Lower lobe of right lung (tissue), 2 donors: ENCODE measurements at places on chromosomes 13 and 19.
A peak's percentile ranks its signal among the peaks of the same experiment; 100 is the strongest.

- DNase-seq: no peak
These were observed 1.0 kb downstream of the MBNL2 start for GRCh38 chr13:97223037-97223710.

GRCh38 chr19:39078436-39079200 is 5.5 kb upstream of the ACP7 start:
- DNase-seq: no peak

- no peak for DNase-seq
These were observed 128.3 kb upstream of the MCF2L start for GRCh38 chr13:112840472-112841302.

GRCh38 chr13:98997738-98998641 is 20.1 kb upstream of the DOCK9 start:
- no peak for DNase-seq

- DNase-seq: no peak
These were observed 254.6 kb downstream of the SPRY2 start for GRCh38 chr13:80086304-80086721.

GRCh38 chr13:58620176-58620575 is 988.6 kb downstream of the PCDH17 start:
- DNase-seq: no peak

DNA sequence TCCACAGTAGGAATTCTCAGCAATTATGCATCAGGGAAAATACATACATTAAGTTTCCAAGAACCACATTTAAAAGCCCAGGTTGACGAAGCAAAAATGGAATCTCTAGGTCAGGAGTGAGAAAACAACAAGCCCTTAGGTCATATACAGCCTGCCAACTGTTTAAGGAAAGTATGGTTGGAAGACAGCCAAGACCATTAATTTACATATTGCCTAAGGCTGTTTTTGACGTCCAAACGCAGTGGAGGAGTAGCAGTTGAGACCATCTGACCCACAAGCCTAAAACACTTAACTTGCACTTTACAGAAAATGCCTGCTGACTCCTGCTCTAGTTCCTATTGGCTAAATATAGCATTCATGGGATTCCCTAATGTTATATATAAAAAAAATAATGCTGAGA is 299.0 kb downstream of the ITGBL1 start:
- no peak for DNase-seq

GRCh38 chr13:33690354-33690753 is 127.6 kb upstream of the RFC3 start:
- DNase-seq: no peak

DNA sequence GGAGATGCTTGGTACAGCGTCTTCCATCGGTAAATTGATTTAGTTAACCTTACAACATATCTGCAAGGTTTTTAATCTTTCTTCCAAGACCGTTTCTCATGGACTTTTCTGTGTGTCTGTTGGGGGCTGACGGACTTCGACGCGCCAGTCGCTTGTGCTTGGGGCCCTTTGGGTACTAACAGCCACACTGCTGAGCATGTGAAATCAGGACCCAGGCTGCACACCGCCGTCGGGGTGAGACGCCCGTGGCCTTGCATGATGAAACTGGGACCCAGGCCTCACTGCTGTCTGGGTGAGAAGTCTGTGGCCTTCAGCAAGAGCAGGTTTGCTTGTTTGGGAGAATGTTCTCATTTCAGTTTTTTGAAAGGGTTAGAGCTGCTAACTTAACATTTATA is 9.8 kb downstream of the ATP4B start:
- peak; percentile 36 for DNase-seq

DNA sequence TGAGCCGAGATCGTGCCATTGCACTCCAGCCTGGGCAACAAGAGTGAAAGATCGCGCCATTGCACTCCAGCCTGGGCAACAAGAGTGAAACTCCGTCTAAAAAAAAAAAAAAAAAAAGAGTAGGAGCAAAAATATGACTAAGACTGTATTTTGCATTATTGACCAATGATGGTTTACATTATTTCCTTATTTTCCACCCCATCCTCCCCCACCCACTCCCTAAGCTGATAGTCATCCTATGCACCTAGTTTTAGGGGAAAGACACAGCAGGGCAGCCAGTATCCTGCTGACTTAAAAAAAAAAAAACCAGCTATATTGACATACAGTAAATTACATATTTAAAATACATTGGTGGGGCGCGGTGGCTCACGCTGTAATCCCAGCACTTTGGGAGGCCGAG is 25.1 kb downstream of the VAV1 start:
- DNase-seq: no peak

GRCh38 chr19:38763795-38764220 is 9.5 kb downstream of the LGALS7 start:
- DNase-seq: no peak

- no peak for DNase-seq
These were observed 4.9 kb upstream of the ZNF90 start for GRCh38 chr19:20072936-20073335.

- peak; percentile 14 for DNase-seq
These were observed 144.2 kb upstream of the VSTM2B start for GRCh38 chr19:29381353-29382203.

- DNase-seq: no peak
These were observed 103.0 kb downstream of the KL start for GRCh38 chr13:33119022-33119781.

DNA sequence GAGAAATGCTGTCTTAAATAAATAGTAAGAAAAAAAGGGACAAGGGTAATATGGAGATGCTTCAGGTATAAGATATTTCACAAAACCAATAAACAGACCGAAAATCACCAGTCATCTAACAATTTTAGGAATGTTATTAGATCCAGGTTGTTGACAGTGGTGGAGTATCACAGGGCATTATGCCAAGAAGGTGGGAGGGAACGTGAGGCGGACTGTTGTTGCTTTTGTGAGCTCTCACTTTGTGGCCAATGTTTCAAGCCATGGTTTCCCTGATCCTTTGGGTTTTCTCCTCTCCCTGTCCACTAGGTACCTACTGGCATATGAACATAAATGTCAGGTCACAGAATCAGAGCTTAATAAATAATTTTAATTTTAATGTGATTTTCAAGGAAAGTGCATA is 790.3 kb upstream of the SLITRK1 start:
- DNase-seq: no peak

- DNase-seq: no peak
These were observed 18.3 kb downstream of the ARID3A start for GRCh38 chr19:944171-944567.

DNA sequence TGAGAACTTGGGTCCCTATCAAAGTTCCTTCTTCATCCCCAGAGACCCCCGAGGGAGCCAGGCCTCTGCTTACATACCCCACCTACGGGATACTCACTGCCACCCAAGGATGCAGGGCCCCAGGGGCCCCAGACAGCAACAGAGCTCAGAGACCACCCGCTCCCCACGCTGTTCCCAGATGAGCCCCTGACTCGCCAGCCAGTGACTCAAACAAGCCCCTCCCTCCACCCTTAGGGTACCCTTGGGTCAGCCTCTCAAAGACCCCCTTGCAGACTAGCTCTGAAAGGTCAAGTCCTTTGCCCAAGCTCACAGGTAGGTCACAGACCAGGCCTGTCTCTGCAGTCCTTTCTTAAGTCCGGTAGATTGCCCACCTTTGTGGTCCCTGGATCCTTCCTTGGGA is 45.7 kb downstream of the CD320 start:
- DNase-seq: no peak

GRCh38 chr19:37332839-37333238 is 38.1 kb upstream of the ZNF527 start:
- DNase-seq: no peak
